ENCODE measurements at places on chromosomes 2 and 18.

- no peak for DNase-seq
Measured at GRCh38 chr2:130390460-130391057, 34.7 kb downstream of the PTPN18 start.

DNA sequence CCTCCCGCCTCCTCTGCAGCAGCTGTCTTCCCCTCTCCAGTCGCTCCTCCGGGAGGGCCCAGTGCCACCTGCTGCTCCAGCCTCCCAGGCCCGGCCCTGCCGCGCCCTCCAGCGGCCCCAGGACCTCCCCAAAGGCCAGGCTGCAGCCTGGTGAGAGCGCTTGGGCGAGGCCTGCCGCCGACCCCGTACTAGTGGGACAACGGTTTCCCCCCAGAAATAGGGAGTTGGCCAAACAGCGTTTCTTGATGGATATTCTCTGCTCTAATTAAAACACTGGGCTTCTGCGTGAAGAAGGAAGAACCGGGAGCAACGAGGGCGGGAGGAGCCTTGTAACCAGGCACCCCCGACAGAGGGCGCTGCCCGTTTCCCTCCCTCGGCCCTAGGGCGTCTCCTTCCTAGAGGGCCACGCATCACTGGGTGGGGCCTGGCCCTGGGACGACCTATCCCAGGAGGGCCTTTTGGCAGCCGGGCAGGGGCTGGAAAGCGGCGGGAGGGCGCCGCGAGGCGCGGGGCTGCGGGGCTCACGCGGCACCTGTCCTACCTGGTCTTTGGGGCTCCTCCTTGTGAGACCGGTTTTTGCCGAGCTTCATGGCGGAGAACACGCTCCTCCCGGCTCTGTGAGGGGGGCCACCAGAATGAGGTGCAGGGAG, 25.4 kb upstream of the OTOF start:
- DNase-seq, result peak; percentile 85

- DNase-seq, result no peak
Measured at GRCh38 chr2:68366083-68366560, 1.0 kb downstream of the PLEK start.

DNA sequence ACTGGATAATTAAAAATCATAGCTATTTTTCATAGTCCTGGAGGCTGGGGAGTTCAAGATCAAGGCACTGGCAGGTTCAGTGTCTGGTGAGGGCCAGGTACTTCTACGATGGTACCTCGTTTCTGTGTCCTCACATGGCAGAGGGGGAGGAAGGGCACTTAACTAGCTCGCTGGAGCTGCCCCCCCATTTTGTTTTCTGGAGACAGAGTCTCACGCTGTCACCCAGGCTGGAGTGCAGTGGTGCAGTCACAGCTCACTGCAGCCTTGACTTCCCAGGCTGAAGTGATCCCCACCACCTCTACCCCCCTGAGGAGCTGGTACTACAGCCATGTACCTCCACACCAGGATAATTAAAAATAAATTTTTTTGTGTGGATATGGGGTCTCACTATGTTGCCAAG, 40.3 kb downstream of the ASB1 start:
- no peak for DNase-seq

- peak; percentile 91 for DNase-seq
Measured at GRCh38 chr2:26184555-26185303, 11.8 kb downstream of the GAREM2 start.

DNA sequence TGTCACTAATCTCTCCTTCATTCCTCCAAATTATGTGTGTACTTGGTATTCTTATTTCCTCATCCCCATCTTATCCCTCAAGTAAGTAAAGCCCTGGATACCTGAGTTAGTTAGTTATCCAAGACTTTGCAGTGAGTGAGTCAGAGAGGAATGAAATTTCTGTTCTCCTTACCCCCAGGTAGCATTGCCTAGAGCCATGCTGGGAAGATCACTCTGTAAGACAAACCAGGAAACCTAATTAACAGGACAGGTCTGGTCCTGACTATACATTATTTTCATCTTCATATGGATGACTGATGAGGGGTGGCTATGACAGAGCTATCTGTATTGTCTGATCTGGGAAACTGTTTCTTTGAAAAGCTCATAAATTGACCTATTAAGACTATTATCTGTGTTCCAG, 55.0 kb upstream of the ITGA6 start:
- DNase-seq, result no peak

DNA sequence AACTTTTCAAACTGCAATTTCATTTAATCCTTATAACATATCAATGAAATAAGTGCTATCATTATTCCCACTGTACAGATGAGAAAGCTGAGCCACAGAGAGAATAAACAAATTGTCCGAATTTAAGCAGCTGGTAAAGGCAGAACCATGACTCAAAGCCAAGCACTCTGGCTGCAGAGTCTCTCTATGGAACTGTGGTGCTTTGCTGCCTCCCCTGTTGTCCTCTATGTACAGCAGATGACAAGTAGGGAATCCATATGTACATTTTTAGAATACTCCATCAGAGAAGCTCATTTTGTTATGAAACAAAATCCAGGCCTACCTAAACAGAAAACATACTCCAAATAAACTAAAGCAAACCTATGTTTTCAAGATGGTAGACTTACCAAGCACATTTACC, 45.1 kb downstream of the FARSB start:
- DNase-seq, result no peak

- no peak for DNase-seq
Measured at GRCh38 chr2:95050385-95051300, 25.1 kb downstream of the MAL start.

GRCh38 chr2:165192729-165193128, 11.1 kb downstream of the SCN3A start:
- no peak for DNase-seq

- DNase-seq, result no peak
Measured at GRCh38 chr18:76528477-76529432, 33.7 kb upstream of the ZNF516 start.

DNA sequence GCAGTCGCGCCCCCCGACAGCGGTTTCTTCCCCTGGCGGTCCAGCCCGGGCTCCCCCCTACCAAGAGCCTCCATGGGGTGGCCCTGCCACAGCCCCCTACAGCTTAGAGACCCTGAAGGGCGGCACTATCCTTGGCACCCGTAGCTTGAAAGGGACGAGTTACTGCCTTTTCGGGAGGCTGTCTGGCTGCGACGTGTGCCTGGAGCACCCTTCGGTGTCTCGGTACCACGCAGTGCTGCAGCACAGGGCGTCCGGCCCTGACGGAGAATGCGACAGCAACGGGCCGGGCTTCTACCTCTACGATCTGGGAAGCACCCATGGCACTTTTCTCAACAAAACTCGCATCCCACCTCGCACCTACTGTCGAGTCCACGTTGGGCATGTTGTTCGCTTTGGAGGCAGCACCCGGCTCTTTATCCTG, 475 bp downstream of the SLC4A1AP start:
- DNase-seq, result no peak

- DNase-seq, result no peak
Measured at GRCh38 chr18:55448420-55448819, 139.6 kb downstream of the TCF4 start.

DNA sequence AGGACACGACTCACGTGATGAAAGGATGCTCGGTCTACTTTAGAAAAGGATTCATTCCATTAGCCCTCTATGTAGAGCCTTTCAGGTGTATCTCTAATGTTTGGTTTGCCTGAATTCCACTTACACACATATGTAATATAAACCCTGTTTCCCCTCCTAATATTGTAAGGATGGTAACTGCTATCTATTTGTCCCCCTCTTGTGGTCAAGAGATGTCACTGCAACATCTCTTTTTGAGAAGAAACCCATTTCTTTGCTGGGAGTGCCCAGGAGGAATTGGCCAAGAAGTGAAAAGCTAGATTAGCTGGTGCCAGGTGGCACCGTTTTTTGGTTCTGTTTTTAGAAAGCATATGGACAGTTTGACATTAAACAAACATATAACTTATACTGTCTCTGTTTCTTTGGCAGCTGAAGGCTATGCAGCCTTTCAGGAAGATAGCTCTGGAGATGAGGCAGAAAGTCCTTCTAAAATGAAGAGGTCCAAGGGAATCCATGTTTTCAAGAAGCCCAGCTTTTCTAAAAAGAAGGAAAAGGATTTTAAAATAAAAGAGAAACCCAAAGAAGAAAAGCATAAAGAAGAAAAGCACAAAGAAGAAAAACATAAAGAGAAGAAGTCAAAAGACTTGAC, 41.2 kb downstream of the RALBP1 start:
- DNase-seq, result peak; percentile 4

GRCh38 chr18:76233876-76234675, 261.0 kb downstream of the ZNF516 start:
- DNase-seq, result no peak

DNA sequence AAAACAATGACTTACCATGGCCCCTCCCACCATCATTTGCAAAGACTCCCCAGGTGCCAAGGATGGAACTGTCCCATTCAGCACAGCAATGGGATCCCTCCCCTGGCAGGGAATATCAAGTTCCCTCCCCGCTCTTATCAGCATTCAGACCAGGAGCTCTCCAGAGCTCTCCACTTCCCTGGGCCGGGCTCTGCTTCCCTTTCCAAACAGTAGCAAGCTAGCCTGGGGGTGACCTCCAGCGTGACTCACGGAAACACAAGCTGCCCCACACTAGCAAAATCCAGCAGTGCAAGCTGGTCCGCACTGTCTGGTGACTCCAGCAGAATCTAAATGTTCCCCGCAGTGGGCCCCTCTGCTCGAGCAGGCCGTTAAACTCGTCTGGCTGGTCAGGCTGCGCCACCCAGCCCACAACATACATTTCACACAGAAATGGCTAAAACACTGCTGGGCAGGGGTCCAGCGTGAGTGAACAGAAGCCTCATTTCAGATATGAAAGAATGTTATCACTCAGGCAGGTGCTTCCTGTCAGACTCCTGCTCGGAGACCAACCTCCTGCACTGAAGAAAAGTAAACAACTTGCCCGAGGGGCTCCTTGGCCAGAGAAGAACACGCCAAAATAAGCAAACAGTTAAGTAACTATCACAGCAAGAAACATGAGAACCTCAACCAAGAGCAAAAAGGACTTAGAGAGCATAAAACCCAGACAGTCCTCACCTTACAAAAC, 33.9 kb downstream of the STAT1 start:
- DNase-seq, result no peak

DNA sequence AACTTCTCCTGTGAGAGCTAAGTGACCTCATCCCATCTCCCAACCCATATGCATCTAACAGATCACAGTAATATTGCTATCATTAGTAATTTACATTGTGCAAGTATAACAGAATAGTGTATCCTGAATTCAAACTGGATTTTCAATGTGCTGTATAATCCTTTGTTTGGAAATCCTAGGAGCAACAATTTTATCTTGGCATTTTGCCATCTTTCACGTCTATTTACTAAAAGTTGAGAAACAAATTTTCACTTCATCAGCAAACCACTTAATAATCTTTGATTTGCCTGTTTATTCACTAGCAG, 3.8 kb downstream of the HNRNPLL start:
- no peak for DNase-seq

GRCh38 chr2:222483513-222484039, 59.2 kb downstream of the SGPP2 start:
- no peak for DNase-seq

GRCh38 chr18:65359479-65359878, 391.3 kb upstream of the CDH7 start:
- no peak for DNase-seq

- DNase-seq, result no peak
Measured at GRCh38 chr2:180385601-180386201, 378.6 kb upstream of the CWC22 start.

DNA sequence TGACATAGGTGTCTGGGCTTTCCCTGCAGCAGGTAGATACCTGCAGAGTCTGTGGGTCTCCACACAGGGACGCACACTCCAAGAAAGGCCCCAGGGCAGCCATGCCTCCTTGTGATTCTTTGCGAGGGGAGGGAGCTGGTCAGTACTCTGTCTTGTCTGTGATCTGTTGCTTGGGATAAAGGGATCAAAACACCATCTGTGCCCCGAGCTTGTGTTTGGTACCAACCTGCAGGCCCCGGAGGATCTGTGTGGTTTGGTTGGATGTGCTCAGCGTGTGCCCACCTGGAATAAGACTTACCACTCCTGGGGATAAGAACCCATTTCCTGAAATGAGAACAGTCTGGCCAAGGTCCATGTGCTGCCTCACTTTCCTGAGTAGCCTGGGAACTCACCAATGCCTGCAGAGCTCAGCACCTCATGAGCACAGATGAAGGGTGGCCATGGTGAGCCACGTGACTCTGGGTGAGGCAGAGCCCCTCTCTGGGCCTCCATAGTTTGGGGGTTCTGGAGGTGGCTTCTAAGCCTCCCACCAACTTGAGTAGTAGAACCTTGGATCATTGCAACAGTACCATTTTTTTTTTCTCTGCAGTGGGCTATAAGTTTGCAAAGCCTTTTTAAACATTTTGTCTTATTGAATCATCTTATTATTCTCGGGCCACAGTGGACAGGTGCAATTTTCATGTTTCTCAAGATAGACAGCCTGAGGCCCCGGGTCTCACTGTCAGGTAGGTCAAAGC, 134.8 kb downstream of the DDX1 start:
- DNase-seq, result no peak

GRCh38 chr2:45812011-45812500, 160.6 kb downstream of the PRKCE start:
- no peak for DNase-seq

GRCh38 chr18:46413684-46414083, 243.3 kb downstream of the LOXHD1 start:
- no peak for DNase-seq

GRCh38 chr2:240604291-240604938, 17.9 kb downstream of the CAPN10 start:
- no peak for DNase-seq

DNA sequence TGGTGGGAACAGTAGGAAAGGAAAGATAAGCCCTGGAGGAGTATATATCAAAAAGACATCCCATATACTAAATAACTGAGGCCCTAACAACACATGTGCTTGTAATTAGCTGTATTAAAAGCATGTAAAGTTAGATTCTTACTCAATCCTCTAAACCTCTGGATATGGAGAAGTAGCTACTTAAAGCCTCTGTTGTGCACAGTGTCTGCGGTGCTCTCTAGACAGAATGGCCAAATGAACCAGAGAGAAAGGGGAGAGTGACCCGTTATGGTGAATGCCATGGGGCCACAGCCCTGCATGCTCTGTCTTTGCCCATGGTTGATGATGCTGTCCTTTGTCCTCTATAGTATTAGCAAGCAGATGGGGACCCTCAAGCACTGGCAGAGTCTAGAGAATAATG, 104.4 kb upstream of the SLC8A1 start:
- DNase-seq, result no peak

- DNase-seq, result no peak
Measured at GRCh38 chr2:1752751-1753150, 8.4 kb upstream of the PXDN start.

- no peak for DNase-seq
Measured at GRCh38 chr18:4544142-4544541, 89.0 kb upstream of the DLGAP1 start.

DNA sequence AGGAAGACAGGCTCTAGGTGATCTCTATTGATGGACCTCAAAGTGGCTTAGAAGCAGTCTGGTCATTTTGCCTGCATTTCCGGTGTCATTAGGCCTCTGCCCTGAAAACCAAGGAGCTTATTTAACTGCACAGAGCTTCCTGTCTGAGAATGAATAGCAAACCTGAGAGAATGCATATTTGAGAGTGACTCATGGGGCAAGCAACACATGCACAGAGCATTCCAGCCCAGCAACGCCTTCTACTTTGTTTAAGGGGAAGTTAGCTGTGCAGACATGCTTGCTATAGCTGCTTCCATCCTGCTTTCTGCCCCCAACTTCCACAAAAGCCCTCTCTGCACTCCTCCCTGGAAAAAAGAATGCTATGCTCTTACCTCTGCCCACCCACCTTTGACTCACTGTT, 232.8 kb downstream of the GRB14 start:
- no peak for DNase-seq

Measured in CD4-positive, alpha-beta T cell treated with Interleukin-6 for 4 hours (primary cell).